ENCODE measurements at places on chromosomes 1 and 21. TPM values are rescaled to one million over a fixed set of nuclear protein-coding genes. Genes with fewer than 3 reads are reported as not detected.

The HRNR gene
- total RNA-seq: not detected

GRCh38 chr1:76218888-76219287, 144.3 kb downstream of the ST6GALNAC3 start:
- DNase-seq: no peak

DNA sequence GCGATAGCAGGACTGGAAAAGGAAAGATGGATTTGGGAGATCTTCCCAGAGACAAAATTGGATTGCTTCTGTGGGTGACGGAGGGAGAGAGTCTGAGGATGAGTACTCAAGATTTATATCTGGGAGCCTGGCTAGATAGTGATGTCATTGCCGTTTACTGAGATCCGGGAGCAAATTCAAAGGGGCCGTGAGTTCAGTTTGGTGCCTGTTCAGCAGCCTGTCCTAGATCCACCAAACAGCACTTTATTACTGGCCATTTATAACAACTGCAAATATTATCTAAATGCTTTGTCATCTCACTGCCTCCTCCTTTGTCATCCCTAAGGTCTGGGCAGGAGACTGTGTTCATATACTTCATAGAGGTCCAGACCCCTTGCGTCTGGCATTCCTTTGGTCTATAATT, 29.2 kb downstream of the MAPKAPK2 start:
- DNase-seq: no peak

- peak; percentile 51 for DNase-seq
These were observed 94.0 kb downstream of the CLIC6 start for GRCh38 chr21:34762786-34763185.
